ENCODE measurements at places on chromosomes 2 and 18.

DNA sequence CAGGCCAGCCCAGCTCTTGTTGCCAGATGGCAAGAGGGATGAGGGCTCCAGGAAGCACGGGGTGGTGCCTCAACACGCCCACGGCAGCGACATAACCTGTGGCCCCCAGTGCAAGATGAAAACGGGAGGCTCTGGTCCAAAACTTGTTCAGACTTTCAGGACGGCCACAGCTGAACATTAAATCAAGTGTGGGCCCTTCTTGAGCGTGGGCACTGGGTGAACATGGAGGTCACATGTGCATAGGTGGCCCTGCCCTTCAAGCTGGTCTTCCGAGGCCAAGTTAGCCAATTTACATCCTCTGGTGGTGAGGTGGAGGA is 77.5 kb downstream of the NDUFA10 start:
- no peak for DNase-seq

DNA sequence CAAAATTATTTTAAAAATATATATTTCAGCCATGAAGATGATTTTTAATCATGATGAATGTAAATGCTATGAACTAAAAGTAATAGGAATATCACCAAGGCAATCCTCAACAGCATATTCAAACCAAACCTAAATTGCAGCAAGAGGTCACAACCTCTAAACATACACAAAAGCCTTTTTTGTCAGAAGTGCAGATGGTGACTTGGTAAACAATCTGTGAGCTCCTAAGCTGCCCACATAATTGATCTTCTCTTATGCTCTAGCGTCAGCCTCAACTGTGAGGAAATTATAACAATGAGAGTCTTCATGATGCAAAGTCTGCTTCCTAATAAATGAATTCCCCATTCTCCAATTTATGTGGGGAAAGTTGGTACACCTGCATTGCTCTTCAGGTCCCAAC is 113.2 kb downstream of the TSN start:
- no peak for DNase-seq

DNA sequence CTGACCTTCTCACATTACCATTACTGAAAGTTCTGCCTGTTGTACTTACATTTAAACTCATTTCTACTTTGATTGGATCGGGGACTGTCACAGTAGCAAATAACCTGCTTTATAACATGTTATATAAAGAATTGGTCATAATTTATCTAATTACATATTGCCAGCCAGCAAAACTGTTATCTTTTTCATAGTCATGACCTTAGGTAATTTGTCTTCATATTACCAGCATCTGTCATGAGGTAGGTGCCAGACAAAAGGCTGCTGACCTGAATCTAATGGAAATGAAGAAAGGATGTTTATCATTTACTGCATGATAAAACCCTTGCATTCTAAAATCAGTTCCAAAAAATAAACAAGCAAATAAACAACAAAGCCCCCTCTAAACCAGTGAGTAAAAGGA is 89.4 kb upstream of the LRP1B start:
- no peak for DNase-seq

- DNase-seq = no peak
Observed at GRCh38 chr2:25381502-25381901, 39.8 kb upstream of the DNMT3A start.

GRCh38 chr2:195472501-195473234 is 184.4 kb upstream of the SLC39A10 start:
- DNase-seq = no peak

GRCh38 chr2:36753706-36754221 is 57.3 kb downstream of the VIT start:
- no peak for DNase-seq

DNA sequence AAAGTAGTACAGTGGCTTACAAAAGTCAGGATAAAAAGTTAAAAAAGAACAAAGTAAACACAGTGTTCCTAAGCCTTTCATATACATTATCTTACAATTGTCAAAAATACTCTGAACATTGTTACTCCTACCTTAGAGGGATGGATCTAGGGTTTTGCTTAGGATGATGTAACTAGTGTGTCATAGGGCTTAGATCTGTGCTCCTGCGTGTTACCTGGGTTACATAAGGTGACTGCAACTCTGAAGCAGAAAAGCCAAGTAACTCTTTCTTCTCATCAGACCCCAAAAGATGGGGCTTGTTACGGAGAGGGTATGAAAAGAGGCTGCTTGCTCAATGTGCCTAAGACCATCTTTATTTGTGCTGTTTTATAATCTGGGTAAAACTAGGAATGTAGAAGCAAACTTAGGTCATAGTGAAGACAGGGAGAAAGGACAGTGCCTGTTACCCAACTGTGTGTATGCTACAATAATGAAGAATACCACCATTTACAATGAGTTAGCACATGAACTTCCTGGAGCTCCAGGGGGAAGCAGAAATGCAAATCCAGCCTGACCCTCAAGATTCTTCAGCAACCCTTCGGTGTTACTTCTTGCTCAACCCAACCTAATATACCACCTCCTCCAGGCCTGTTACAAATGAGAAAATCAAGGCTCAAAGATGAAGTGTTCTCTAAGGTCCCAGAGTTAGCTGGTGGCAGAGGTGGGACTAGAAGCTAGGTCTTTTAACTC is 42.0 kb upstream of the STK17B start:
- no peak for DNase-seq

DNA sequence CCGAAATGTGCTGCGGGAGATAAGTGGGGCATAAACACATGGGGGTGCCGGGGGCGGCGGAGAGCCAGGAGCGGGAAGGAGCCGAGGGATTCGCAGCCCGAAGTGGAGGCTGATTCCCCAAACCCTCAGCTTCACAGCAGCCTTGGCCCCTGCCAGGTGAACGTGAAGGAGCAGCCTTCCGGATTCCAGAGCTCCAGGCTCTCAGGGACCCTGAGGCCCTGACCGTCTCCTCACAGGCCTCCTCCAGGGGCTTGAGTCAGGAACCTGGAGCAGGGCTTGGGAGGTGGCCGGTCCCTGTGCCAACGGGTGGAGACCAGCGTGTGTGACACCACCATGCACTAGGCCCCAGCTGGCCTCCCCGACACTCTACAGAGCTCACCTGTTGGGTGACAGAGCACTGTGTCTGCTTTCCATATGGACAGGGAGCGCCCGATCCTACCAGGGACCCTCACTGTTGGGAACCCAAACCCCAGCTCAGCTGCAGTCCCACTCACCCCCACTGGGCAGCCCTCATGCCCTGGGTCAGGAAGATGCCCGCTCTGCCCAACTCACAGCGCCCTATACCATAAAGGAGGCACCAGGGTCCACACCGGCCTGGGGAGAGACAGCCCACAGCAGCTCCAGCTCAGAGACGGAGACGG is 117.6 kb upstream of the OTOS start:
- DNase-seq = no peak

GRCh38 chr18:62526098-62527025 is 3.5 kb downstream of the ZCCHC2 start:
- peak; percentile 85 for DNase-seq

- peak; percentile 57 for DNase-seq
Observed at GRCh38 chr2:56191617-56192016, 7.8 kb downstream of the CCDC85A start.

DNA sequence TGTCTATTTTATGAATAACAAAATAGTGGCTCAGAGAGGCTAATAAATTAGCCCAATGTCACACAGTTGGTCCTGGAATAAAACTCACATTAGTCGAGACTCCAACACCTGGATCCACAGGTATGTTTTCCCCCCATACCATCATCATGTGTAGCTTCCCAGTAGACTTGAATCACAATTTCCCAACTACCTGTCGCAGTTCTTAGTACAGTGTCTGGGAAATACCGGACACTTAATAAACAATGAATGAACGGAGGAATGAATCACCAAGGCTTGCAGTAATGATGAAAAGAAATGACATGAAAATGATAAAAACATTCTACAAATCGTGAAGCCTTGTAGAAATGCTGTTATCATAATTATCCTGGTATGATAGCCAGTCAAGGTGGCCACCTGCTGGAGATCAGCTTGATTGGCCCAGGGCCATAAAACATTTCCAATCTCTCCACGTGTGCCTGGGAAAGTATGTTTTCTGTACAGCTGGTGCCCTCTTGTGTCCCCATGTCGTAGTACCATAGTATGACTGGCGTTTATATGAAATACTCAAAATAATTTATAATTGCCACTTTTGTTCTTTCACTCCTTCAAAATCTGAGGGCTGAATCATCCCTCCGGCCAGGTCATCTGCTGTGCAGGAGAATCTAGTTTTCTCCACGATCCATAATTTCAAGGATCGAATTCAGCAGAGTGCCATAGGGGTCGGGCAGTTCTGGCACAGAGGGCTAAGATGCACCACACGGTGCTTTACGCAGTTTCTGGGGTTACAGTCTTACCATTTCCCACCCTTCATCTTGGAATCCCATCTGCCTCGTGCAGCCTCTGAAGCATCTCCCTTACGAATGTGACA is 95.4 kb downstream of the LAMA1 start:
- DNase-seq = peak; percentile 37

DNA sequence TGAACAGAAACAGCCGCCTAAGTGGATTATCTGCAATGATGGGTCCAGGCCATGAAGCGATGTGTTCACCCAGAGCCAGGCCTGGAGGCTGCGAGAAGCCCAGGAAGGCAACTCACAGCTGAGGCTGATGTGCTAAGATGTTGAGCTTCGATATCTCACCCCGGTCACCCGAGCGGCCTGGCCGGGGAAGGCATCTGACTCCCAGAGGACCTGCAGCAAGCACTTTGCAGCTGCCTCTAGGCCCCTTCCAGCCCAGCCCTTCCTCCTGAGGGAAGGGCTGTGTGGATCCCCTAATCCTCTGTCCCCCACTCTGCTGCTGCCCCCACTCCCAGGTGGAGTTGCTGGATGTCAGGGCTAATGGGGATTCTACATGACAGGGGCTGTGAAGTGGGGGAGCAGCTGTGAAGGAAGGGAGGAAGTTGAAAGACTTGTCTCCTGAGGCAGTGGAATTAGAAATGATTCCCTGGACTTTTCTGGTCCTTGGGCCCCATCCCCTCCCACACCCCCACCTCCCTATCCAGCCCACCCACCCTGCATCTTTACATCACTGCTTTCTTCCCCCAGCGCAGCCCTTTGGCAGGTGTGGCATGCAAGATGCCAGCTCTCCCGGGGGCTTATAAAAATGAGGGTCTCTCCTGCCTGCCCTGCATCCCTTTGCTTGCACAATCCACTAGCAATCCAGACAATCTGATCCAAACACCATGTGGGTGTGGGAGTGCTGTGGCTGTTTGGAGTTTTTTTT is 4.3 kb downstream of the ATP6V1B1 start:
- no peak for DNase-seq

- no peak for DNase-seq
Observed at GRCh38 chr18:22094358-22094734, 75.0 kb upstream of the GATA6 start.

- peak; percentile 2 for DNase-seq
Observed at GRCh38 chr18:41391616-41392595, 563.1 kb upstream of the PIK3C3 start.

DNA sequence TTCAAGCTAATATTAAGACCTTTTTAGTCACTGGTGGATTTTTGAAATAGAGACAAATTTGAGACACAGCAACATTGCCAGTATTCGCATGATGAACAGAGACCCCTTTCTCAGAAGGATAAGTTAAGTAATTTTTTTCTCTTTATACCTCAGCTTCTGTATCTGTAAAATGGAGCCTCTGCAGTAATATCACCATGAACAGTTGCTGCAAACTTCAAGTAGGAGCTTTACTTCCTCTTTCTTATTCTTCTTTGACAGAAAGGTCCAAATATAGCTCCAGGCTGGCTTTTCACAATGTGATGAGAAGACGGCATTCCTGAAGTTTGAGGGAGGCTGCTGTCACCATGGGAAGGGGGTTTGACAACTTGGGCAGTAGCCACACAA is 158.7 kb downstream of the TDRD15 start:
- DNase-seq = no peak

DNA sequence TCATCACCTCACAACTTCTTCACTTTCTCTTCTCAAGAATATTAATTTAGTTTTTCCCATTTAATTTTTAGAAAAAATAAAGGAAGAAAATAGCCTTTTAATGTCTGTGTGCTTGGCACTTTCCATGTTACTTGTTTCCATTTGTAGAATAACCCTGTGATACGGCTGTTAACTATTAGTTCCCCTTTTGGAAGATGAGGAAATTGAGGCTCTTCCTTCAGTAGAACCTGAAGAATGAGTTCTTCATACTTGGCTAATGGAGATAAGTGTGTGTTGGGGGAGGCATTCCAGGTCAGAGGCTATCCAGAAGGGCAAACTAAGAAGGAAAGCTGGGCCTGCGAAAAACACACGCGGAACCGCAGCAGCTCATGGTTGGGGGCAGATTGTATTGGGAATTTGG is 38.3 kb downstream of the ZNF532 start:
- DNase-seq = no peak

- DNase-seq = no peak
Observed at GRCh38 chr18:7666195-7666776, 99.2 kb downstream of the PTPRM start.

DNA sequence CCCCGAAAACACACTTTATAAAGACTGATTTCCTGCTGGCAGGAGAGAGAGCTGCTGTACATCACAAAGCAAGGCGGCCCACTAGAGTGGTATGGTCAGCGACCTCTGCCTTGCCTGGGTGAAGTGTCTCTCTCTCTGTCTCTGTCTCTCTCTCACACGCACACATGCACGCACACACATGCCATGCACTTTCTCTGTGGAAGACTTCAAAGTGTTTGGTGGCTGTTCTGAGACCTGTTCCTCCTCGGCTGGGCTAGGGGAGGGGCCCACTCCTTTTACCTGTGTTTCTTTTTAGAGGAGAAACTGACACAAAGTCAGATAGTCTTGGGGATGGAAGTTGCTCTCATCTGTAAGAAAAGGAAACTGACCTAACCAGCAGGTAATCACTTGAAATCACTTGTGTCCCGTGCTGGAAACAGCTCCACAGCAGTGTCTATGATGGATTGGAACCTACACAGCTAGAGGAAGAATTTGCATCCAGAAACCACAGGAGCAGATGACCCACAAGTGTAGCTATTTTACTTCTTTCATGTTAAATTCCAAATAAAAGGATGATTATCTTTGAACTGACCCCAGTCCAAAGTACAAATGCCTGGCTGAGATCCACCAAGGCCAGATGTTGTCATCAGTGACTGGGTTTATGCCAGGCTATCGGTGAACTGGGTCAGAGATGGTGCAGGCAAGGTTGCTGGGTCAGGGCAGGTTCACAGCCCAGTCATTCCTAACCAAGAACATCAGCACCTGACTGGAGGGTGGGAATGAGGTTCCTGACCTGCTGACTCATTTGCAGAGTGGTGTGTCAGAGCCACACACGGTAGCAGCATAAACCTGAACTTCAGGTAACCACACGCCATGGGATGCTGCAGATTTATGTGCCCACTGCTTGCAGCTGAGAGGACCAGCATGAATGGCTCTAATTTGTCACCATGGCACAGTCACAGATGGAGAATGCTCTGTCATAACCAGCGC is 63.0 kb downstream of the NPAS2 start:
- DNase-seq = peak; percentile 29

GRCh38 chr2:16316456-16317210 is 349.0 kb downstream of the CYRIA start:
- DNase-seq = no peak

GRCh38 chr18:39305766-39306165 is 1740.2 kb upstream of the CELF4 start:
- DNase-seq = no peak
